ENCODE measurements at places on chromosomes 2 and 18.

GRCh38 chr2:143856978-143857377 lies 662.9 kb downstream of the ZEB2 start:
- no peak for DNase-seq

- DNase-seq: no peak
These were observed 4.3 kb downstream of the MZT2B start for GRCh38 chr2:130186391-130186790.

- DNase-seq: no peak
These were observed 58.5 kb downstream of the CABYR start for GRCh38 chr18:24197412-24197811.

GRCh38 chr2:199111458-199111857 lies 346.3 kb downstream of the SATB2 start:
- DNase-seq: no peak

GRCh38 chr2:74278176-74278575 lies 65.0 kb downstream of the SLC4A5 start:
- DNase-seq: no peak

- no peak for DNase-seq
These were observed 38.4 kb downstream of the CAPN13 start for GRCh38 chr2:30768708-30769480.

- DNase-seq: no peak
These were observed 30.7 kb upstream of the MLPH start for GRCh38 chr2:237456200-237456843.

DNA sequence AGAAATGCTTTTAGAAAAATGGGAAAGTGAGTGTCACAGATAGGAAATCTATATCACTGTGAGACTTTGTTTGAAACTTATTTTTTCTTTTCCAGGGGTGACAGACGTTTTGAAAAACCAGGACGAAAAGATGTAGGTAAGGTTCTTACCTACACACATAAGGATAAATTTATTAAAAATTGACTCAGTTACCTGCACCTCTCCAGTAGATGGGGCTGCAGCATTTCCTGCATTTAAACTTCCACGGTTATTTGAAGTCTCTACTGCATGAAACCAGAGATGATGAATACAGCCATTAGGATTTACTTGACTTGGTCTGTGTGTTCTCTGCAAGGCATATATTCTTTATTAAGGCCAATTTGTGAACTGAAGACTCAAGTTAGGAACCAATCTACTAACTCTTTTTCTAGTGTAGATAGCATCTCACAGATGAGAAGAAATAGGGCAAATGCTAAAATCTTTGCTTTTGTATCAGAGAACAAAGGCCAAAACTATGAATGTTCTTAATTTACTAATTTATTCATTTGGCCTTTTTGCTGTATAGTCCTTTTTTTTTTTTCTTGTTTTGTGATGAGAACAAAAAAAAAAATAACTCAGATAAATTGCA lies 15.0 kb downstream of the KCNJ13 start:
- DNase-seq: no peak

Data from stimulated activated CD8-positive, alpha-beta memory T cell treated with anti-CD3 and anti-CD28 coated beads, Interleukin-7, amount 100 ng/mL, for 24 hours (primary cell).